ENCODE measurements at places on chromosomes 11 and 22.

DNA sequence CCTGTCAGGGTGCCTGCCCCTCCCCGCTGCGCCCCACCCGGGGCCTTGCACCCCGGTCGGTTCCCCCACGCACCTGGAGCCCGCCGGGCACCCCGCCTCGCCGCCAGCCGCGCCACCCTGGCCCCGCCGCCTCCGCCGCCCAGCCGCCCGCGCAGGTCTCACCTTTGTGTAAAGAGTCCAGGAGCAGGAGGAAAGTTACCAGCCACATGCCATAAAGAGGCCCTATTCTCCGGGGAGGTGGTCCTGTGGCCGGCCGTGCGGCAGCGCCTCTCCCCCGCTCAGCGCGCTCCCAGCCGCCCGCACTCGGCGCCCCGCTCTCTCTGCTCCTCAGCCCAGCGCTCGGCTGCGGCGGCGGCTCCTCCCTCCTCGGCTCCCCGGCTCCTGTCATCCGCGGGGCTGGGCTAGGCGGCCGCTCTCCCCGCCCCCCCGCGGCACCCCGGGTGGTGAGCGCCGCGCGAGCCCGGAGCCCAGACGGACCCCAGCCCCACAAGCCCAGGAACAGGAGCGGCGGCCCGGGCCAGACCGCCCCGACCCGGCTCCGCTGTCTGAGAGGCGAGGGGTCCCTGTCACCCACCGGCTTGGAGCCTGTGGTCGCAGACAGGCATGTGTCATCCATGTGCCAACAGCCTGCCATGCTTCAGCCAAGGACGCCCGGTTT is at the start of gene DSCAML1:
Gene DSCAML1 (minus strand): TSS at position 345 of the 658 bp plus-strand sequence. CDS start 137 bp downstream, at position 208.
- DNase-seq = peak; percentile 45

- DNase-seq = peak; percentile 72
Measured at GRCh38 chr11:65095974-65096806, at the start of gene VPS51. TSS of gene VPS51 (plus strand) at chr11:65096214. CDS start at chr11:65096251, 37 bp downstream.

DNA sequence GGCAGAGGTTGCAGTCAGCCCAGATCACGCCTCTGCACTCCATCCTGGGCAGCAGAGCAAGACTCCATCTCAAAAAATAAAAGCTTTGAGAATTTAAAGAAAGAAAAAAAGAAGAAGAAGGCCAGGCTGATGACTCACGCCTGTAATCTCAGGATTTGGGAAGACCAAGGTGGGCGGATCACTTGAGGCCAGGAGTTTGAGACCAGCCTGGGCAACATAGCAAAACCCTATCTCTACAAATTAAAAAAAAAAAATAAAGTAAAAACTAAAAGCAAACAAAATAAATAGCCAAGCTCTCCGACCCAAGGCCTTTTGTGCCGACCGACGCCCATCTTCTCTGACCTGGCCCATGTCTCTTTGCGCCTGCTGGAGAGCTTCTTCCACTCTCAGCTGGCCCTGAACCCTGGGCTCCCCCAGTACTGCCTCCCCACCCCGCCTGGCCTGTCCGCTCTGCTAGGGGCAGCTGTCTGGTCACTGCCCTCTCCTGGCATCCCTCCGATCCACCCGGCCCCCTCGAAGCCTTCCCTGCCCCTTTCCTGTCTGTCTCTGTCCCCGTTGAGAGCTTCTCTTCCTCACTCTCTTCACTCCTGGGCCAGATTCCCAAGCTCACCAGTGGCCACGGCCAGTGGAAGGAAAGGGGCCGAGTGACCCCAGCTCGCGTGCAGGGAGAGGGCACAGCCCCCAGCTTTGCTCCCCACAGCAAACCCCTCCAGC is 4.8 kb upstream of the LSP1 start:
- no peak for DNase-seq

GRCh38 chr11:106076171-106076918 is 802 bp downstream of the KBTBD3 start:
- no peak for DNase-seq

- DNase-seq = peak; percentile 78
Measured at GRCh38 chr22:36853407-36854099, 7.3 kb upstream of the NCF4 start.

DNA sequence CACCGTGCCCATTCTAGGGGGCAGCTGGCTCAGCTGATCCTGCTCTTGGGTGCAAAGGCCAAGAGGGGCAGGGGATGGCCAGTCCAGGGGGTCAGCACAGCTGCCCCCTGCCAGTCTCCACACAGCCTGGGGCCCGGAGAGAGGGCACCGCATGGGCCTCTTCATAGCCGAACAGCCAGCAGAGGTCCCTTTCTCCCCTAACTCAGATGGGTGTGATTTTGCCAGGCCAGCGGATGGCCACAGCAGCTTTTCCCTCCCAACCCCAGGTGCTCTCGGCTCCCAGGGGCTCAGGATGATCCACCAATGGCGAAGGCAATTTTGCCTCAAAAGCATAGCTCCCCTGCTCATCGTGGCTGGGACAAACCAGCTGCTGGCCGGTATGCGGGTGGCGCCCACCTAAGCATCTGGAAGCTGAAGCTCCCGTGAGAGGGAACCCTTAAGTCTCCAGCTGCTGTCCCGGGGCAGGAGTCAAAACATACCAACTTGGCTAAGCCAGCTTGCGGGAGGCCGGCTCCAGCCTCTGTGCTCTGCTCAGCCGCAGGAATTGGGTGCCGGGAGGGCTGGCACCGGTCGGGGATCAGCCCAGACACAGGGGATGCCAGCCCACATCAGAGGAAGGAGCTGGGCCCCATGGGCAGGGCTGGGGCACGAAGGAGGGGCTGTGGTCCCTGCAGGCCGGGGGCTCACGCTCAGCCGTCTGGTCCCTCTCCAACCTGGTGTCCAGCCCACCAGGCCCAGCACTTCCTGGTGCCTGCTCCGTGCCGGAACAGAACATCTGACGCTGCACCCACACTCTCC is 30.5 kb upstream of the GNB1L start:
- DNase-seq = no peak

GRCh38 chr11:114061048-114061680 is 1.7 kb downstream of the ZBTB16 start:
- no peak for DNase-seq

DNA sequence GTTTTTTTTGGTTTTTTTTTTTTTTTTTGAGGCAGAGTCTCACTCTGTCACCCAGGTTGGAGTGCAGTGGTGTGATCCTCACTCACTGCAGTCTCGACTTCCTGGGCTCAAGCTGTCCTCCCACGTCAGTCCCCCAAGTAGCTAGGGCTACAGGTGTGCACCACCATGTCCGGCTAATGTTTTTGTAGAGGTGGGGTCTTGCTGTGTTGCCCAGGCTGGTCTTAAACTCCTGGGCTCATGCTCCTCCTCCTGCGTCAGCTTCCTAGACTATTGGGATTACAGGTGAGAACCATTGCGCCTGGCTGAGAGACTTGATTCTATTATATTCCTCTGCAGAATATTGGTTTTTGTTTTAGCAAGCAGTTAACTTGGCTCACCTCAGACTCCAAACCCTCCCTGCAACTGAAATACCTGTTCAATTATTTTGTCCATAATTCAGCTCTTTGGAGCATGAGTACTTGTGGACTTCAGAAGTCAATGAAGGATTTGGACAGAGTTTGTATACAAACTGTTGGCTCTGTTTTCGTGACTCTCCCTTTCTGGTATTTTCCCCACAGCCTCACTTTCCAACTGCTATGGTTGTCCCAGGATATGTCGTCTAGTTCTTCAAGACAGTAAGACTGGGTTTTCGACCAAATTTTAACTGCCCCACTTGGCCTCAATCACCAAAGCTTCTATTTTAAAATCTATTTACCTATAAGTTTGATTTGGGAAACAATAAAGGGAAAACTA is 69.1 kb upstream of the ADORA2A start:
- no peak for DNase-seq

DNA sequence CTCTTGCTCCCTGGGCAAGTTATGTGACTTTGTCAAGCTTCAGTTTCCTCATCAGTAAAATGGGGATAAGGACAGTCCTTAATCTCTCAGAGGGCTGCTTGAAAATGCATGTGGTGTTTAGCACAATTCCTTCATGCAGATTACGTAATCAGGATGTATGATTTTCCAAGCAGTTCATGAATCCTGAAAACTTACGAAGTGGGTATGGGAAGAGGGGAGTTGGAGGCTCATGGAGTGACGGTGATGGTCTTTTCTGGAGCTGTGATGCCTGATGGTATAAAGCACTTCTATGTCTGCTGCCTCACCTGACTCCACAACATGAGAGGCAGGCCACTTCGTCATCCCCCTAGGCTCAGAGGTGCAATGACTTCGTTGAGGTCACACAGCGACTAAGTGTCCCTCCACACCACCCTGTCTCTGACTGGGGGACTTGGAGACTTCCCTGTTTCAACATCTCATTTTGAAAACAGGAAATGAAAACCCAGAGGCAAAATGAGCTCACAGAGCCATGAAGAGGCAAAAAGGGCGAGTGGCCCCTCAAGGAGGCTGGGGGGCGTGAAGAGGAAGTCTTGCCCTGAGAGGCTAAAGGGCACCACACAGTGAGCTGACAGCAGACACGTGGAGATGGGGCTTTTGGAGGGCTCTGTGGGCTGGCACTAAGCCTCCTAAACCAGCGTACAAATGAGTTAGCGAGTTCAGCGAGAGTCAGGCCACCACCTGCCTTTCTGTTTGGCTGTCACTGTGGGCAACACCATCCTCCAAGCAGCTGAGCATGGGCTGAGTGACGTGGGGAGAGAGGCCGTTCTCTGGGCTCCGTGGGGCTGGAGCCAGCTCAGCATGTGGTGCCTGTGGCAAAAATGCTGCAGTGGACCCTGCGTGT is 10.1 kb downstream of the MCM5 start:
- no peak for DNase-seq

DNA sequence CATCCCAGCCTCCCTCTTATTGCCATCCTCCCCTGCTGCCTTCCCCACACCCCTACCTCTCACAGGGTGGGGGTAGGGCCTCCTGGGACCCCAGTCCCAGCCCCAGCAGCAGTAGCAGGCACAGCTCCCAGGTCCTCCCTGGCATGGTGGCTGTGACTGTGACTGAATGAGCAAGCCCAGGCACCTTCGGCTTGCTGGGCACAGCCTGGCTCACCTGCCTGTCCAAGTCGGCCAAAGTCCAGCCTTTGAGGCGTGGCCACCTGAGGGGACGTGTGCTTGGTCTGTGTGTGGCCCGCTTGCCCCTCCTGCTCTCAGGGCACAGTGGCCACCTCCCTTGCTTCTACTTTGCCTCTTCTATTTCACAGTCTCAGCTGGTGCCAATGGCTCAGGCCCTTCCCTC is at the start of gene TREH:
Gene TREH (minus strand): TSS at position 168 of the 400 bp plus-strand sequence. CDS start 23 bp downstream, at position 145.
- no peak for DNase-seq

DNA sequence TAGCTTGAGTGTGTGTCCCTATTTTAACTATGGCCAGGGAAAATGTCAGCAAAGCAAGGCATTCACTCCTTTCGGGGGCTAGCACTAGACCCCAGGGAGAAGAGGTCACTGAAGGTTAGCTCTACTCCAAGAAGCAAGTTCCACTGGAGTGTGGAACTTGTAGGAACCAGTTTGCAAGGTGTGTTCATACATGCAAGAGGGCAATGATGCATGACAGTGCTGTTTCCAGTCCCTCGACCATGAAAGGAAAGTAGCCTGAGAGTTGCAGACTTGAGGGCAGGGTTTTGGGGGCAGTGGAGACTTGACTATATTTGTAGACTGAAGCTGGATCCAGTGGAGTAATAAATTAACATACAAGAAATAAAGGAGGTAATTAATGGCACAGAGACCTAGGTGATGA is 21.6 kb upstream of the SLC36A4 start:
- DNase-seq = no peak

DNA sequence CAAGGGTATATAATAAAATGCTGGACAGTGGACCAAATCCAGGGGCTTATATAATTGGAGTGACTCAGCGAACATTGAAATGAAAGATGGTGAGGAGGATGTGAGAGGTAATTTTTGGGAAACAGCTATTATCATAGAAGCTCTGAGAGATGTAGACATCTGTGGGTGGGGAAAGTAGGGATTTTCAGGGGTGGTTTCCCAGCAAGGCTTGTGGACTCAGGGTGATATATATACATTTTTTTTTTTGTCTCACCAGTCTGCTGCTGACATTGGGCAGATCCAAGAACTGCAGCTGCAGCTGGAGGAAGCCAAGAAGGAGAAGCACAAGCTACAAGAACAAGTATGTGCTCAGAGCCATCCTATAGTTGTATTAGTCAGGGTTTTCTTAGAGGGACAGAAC is 208.1 kb downstream of the MYO18B start:
- DNase-seq = no peak

GRCh38 chr11:27972522-27973170 is 135.3 kb downstream of the KIF18A start:
- no peak for DNase-seq

DNA sequence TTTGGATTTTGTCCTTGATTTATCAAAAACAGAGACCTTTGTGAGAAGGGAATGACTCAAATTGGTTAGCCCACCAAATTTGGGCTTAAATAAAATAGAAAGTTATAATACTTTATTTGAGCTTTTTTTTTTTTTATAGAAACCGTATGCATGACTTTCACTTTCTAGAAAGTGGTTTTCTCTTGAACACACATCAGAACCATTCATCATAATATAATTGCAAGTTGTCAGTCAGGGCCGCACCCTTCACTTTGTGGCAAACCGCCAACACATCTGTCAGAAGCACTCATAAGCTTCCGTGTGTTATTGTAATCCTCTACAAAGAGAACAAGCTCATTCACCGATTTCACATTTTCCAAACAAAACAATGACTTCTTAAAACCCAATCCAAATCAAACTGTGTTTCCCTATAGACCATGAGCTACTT is 76.1 kb downstream of the SOX6 start:
- DNase-seq = no peak

DNA sequence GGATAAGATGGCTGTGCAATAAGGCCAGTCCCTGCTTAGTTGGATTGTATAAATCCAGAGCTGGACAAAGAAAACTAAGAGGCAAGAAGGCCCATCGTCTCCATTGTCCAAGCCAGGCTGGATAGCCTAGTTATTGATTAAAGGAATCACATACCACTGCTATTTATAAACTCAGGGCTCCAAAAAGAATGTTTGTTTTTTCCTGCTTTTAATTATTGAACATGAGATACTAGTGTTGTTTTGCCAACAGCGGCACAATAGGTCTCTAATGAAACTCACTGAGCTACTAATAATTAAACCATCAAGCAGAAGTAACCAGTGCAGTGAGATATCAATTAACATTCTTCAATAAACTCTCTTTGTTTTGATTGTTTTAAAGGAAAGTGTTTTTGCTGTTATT is 259.7 kb downstream of the INSC start:
- DNase-seq = no peak

DNA sequence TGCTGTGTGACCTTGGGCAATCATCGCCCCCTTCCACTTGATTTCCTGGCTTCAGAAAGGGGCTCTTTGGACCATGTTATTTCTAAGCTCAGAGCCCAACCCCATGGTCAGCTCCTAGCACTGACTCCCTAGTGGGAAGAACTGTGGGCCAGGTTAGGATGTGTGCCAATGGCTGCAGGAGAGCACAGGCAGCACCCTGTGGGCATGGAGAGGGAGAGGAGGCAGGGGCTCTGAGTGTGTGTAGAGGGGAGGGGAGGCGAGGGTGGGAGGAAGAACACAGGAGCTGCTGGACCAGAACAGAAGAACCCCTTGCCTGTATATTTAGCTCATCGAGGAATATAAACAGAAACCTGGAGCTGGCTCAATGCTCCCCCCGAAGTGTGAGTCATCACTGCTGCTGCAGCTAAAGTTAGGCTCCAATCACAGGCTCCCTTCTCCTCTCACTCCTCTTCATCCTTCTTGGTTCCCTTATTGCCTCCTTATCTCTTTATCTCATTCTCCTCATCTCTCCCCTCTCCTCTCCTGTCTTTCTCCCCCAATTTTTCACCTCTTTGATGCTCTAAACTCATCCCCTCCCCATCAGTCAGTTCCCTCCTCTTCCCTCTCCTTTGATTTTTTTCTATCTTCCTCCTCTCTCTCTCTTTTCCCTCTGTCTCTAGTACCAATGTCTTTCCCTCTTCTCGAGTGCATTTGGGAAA is 14.5 kb upstream of the RPS19BP1 start:
- DNase-seq = no peak

Data from stimulated activated CD4-positive, alpha-beta T cell treated with anti-CD3 and anti-CD28 coated beads, TNF-alpha, amount 100 ng/mL, for 24 hours (primary cell).